ENCODE measurements at places on chromosomes 2 and 18.
A peak's percentile ranks its signal among the peaks of the same experiment; 100 is the strongest.

GRCh38 chr2:15191789-15192188 lies 369.3 kb downstream of the NBAS start:
- no peak for DNase-seq

DNA sequence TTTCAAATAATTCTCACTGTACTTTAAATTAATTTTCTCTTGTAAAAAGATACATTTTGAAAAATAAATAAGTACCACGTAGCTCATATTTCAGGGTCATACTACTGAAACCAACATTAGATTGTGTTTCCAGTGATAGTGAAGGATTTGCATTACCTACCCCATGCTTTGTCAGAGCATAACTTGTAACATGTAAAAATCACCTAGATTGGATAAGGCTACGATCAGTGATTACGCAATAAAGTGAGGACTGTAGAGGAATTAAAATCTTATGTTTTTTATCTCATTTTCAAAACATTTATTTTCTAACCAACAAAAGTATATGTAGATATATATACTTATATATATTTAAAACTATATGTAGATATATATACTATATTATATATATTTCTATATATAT lies 89.4 kb upstream of the VRK2 start:
- DNase-seq, result no peak

DNA sequence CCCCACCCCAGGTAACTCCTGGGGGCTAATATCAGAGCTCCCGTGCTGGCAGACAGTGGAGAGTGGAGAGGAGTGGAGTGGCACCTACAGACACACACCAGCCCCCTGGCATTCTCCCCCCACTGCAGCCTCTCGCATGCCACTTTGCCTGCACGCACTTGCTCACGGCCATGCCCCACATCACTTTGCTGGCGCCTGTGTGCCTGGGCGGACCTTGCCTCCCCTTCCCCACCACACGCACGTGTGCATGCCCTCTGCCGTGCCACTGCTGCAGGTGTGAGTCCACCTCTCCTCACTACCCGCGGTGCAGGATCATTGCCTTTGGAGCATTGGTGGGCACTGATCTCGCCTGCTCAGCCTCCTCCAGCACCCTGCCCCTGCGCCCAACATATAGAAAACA lies 72.6 kb upstream of the DOK6 start:
- DNase-seq, result no peak

DNA sequence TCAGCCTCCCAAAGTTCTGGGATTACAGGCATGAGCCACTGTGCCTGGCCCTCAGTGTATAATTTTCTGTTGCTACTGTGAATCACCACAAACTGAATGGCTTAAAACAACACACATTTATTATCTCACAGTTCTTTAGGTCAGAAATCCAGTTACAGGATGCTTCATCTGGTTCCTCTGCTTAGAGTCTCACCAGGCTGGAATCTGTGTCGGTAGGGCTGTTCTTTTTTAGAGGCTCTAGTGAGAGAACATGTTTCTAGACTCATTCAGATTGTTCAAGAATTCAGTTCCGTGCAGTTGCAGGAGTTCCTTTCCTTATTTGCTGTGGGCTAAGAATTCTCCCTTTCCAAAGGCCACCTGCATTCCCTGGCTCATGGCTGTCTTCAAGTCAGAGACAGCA lies 22.2 kb downstream of the CCDC121 start:
- DNase-seq, result peak; percentile 62

DNA sequence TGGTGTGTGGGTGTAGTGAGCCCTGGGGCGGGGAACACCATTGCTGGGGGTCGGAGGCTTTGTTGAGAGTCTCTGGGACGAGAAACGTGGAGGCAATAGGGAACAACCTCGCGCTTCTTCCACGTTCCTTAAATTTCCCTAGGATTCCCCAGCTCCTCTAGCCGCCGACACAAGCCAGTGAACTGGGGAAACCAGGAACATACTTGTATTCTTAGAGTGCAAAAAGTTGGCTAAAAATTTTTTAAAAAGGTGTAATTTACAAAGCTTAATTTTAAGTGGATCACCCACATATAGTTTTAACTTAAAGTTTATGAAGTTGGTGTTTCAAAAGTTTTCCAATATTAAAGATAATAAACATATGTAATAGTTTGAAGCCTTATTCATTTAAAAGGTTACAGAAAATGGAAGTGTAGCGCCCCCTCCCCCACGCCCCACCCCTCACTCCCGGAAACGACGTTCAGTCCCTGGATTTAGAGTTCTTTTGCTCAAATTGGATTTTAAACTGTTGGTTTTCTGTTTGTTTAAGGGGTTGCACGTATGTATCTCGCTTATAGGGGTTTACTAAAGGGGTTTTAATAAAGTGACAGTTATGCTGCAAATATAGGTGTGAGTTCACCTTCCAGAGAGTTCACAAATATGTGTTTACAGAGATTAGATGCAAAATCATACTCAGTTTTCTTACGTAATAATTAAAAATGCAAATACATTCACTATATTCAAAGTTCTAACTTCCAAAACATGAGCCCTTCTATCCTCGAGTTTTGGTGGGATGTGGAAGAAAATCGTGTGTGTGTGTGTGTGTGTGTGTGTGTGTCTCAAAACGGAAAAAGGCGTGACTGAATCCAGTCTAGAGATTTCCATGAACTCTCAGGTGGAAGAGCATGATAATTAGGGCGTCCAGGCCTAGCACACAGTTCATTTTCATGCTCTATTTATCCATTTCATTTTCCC lies 872 bp downstream of the DSG2 start:
- no peak for DNase-seq

- no peak for DNase-seq
These were observed 277.5 kb downstream of the BCL11A start for GRCh38 chr2:60275958-60276357.

DNA sequence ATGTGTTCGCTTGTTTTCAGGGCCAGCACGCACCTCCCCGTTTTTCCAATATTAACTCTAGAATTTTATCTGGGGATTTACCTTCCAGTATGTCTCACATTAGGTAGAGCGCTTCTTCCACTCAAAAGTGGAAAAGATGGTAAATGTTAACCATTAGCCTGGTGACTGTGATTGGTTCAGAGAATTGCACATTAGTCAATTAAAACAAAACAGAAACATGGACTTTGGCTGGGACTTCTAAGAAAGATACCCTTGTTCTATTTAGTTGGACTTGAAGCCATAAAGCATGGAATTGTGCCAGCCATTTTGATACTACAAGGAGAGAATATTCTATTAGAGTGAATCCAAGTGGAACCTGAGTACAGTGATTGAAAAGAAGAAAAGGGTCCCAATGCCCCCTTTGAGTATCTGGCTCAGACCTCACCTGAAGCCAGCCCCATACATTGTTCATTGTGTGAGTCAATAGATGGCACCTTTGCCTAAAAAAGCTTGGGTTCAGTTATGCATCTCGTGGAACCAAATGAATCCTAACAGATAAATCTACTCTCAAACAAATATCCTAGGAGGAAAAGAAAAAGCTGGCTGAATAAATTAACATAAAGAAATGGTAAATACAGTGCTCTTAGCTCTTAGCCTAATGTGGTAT lies 354.3 kb downstream of the IRS1 start:
- DNase-seq, result no peak

DNA sequence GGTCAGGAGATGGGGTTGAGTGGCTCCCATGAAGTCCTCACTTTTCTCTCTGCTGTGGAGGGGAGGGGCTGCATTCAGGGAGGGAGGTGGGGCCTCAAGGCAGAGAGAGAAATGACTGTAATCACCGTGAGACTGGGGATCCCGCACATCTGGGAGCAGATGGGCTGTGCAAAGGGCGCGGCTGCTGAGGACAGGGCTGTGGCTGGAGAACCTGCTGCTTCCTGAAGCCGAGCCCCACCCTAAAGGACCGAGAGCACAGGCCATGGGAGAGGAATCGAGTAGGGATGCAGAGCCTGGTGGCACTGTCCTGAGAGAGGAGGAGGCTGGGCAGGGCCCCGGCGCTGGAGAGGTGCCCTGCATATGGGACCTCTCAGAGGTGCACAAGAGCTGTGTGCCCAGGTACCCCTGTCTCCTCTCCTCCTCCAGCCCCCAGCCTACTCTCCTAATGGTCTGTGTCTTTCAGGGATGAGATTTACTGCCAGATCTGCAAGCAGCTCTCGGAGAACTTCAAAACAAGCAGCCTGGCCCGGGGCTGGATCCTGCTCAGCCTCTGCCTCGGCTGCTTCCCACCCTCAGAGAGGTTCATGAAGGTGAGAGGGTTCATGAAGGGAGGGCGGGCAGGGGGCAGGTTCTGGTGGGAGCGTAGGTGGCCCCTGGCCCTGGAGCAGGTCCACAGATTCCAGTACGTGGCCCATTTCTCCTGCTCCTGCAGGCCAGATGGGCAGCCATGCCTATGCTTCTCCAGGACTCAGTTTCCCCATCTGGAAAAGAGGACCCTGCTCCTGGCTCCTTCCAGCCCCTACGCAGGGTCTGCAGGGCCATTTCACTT lies 25.9 kb upstream of the GPR17 start:
- no peak for DNase-seq

GRCh38 chr2:64634345-64635267 lies 19.1 kb downstream of the SERTAD2 start:
- DNase-seq, result no peak

DNA sequence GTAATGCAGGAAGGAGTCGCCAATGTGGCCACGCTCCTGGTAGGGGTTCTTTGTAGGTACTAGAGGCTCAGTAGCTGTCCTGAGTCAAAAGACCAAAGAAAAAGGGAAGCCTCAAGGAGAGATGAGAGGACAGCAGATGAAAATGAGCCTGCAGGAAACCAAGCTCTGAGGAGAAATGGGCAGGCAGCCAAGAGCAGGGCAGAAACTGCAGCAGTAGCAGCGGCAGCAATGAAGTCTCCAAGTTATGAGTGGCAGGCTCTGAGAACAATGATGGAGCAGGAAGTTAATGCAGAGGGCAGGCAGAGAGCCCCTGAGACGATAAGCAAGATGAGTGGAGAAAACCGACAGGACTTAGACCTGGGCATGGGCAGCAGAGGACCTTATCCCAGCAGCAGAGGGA lies 48.2 kb upstream of the TMEM200C start:
- no peak for DNase-seq

GRCh38 chr2:120419073-120419472 lies 73.1 kb downstream of the INHBB start:
- no peak for DNase-seq

DNA sequence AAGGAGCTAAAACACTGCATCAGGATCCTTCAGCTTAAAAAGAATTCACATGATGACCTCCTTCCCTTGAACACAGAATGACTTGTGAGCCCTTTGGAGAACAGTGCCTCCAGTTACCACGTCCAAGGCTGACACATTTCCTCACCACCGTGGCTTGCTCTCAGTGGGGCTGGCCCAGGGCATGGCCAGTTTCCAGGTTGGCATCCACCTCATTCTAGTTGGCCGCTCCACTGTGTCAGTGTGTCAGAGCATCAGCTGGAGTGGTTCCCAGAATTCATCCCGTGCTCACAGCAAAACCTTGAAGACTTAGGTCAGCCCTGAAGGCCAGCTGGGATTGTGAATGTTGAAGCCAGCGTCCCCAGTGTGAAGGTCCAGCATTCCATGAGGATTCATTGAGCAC lies 158.5 kb downstream of the INSIG2 start:
- no peak for DNase-seq

DNA sequence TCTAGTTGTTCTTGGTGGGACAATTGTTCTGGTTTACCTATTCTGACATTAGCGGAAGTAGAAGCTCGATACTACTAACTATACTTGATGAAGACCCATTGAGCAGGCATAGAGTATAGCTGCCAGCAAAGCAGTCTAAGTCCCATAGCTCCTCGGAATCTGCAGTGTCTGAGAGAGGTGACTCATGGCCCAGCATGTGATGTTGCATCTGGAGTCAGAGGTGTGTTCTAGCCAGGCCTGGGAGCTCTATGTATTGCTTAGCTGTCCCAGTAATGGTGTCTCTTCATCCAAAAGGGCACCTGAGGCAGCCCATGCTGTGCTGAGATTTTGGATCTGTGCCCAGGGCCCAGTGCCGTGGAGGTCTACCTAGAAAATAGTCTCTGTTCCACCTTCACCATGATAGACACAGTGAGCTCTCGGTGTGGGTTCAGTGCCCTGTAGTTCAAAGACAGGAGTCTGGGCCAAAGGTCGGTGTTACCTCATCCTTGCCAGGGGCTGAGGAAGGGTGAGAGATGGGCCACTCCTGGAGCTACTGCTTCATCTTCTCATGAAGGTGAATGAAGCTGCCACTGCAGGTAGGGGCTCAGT lies 47.3 kb downstream of the MEX3C start:
- DNase-seq, result peak; percentile 50

DNA sequence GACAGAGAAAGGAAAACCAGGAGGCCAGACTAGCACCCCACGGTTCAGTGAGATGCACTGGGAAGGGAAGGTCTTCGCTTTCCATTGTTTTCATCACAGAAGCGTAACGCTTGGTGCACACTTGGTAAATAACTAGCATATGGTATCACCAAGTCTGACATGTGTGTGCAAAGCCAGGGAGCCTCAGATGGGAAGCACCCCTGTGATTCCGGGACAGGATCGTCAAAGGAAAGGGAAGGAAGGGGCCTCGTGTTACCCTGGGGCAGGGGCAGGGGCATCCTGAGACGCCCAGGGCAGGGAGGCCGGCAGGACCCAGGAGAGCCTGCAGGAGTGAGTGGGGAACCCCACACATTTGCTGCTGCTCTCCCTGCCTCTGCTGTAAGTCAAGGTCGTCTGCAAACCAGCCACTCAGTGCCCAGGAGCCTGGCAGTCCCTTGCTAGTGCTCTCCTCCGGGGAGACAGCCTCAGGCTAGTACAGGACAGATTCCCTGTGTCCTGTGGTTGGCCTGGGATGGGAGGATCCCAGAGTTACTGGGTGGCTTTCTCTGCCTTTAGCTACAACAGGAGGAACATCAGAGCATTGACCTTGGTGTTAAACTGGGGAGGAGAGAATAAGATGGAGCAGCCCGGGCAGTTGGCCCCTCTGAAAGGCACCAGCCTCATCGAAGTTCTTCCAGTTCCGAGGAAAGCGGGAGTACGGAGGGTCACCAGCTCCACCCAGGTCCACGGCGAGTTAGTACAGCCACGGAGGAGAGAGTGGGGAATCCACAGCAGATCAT lies 192.5 kb downstream of the NDUFA10 start:
- no peak for DNase-seq
